ENCODE measurements at places on chromosomes 12 and 14.

- H3K36me3 ChIP-seq = no peaks in the 10 kb centered on the region
- H3K4me1 ChIP-seq = peaks cover 18% of the 10 kb centered on the region
- H3K27me3 ChIP-seq = peaks cover 3% of the 10 kb centered on the region
Measured at GRCh38 chr12:53344824-53345485, 8.8 kb upstream of the SP7 start.

- no peak overlapping the region for H3K4me3 ChIP-seq
- no peak overlapping the region for H3K27ac ChIP-seq
- DNase-seq = no peak
- H3K36me3 ChIP-seq = peaks cover 2% of the 10 kb centered on the region
Measured at GRCh38 chr14:100445436-100446088, 122.4 kb downstream of the SLC25A47 start.

GRCh38 chr12:110304061-110304551 lies 23.1 kb downstream of the ATP2A2 start:
- no peak for DNase-seq
- peaks cover 25% of the 10 kb centered on the region for H3K4me1 ChIP-seq
- H3K27me3 ChIP-seq = no peaks in the 10 kb centered on the region
- no peak overlapping the region for H3K4me3 ChIP-seq

- H3K4me1 ChIP-seq = peaks cover 5% of the 10 kb centered on the region
- H3K36me3 ChIP-seq = no peaks in the 10 kb centered on the region
- H3K27ac ChIP-seq = no peak overlapping the region
- H3K27me3 ChIP-seq = no peaks in the 10 kb centered on the region
- no peak for DNase-seq
Measured at GRCh38 chr14:22980672-22981089, 1.7 kb downstream of the AJUBA start.

- no peaks in the 10 kb centered on the region for H3K4me1 ChIP-seq
- no peak overlapping the region for H3K27ac ChIP-seq
- no peak overlapping the region for H3K4me3 ChIP-seq
- DNase-seq = no peak
Measured at GRCh38 chr12:3263282-3263681, 186.1 kb downstream of the TSPAN9 start.

Data from naive thymus-derived CD8-positive, alpha-beta T cell (primary cell).